ENCODE measurements at places on chromosomes 16 and 17. TPM values are rescaled to one million over a fixed set of nuclear protein-coding genes. Genes with fewer than 3 reads are reported as not detected.

Gene SYNGR3
- total RNA-seq: 2.5 TPM

Gene PERCC1
- total RNA-seq: not detected

Gene ACOX1
- total RNA-seq: 17.6 TPM

Gene IGF2BP1
- 18.6 TPM for total RNA-seq

Gene SLC47A2
- total RNA-seq: not detected

Gene FSCN2
- total RNA-seq: 0.40 TPM

Gene CLEC18A
- 0.10 TPM for total RNA-seq

Gene ENGASE
- total RNA-seq: 7.2 TPM

Gene BOLA2
- total RNA-seq: 63.2 TPM

Gene CTF1
- not detected for total RNA-seq

Gene NLRC3
- total RNA-seq: 0.11 TPM

Gene FKBP10
- total RNA-seq: 204 TPM

Gene KCNJ16
- total RNA-seq: not detected

Gene MAPT
- 0.10 TPM for total RNA-seq

Gene CSH2
- not detected for total RNA-seq

Gene HSBP1
- total RNA-seq: 156 TPM

Gene PSMC5
- total RNA-seq: 110 TPM

Data from HT1080 (cell line).